ENCODE measurements at places on chromosomes 5 and 9.
A peak's percentile ranks its signal among the peaks of the same experiment; 100 is the strongest.

GRCh38 chr5:77928776-77929300 is 152.7 kb upstream of the TBCA start:
- DNase-seq = no peak

- DNase-seq = peak; percentile 70
These were observed 24.2 kb downstream of the PSMB7 start for GRCh38 chr9:124390794-124391658.

DNA sequence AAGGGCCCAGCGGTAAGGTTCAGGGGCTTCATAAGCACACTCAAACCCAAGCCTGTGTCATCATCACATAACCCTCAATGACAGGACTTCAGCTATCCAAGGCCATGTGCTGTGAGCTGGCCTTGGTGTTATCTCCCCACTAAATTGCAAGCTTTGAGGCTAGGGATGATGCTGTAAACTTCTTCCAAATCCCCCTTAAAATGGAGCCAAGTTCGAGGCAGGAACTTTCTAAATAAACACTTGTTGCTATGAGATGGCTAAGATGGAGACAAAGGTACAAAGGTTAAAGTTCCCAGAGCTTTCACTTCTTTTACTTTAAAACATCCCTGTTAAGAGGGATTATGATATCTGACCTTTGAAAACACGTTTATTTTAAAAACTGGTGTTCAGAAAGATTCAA is 123.6 kb downstream of the MYO10 start:
- no peak for DNase-seq

GRCh38 chr5:73263001-73263710 is 90.2 kb downstream of the TMEM174 start:
- DNase-seq = no peak

DNA sequence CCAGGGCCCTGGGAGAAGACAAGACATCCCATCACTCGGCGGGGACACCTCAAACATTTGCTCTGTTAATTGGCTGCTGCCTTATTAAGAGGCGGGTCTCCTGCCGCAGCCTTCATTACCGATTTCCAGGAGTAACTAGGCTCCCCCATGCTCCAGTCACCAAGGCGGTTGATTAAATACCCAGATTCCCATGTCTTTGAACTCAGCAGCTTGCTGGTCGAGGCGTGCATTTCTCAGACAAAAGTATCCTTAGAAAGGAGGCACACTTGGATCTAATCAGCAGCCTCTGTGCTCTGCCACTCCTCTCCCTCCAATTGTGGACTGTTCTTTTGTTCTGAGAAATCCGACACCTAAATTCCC is 228.8 kb downstream of the FSTL4 start:
- no peak for DNase-seq

GRCh38 chr5:95846554-95847260 is 24.2 kb upstream of the GLRX start:
- peak; percentile 67 for DNase-seq

DNA sequence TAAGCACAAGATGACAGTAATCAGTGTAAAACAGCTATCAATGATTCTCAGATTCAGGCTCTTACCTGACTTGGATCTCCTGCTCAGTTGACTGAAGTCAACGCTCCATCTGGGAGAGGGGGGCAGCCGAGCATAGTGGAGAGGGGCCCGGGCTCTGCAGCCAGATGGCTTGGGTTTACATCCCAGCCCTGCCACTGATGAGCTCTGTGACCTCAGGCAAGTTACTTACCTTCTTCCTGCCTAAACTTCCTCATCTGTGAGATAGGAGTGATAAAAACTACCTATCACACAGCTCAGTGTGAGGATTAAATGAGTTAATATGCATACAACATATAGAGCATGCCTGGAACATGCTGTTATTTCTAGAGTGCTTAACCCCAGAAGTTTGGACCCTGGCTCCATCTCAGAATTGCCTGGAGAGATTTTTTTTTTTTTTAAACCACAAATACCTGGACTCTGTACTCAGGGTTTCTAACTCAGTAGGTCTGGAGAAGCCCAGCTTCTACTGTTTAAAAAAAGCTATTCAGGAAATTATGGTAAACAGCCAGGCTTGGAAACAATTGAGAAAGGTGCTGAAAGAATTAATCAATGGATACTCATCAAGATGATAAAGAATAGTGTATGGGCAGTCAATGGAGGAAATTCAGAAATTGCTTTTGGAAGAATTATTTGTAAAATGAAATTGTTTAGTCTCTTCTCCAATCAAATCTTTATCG is 72.2 kb downstream of the ANKRD55 start:
- DNase-seq = no peak
